ENCODE measurements at places on chromosomes 11 and 22.

DNA sequence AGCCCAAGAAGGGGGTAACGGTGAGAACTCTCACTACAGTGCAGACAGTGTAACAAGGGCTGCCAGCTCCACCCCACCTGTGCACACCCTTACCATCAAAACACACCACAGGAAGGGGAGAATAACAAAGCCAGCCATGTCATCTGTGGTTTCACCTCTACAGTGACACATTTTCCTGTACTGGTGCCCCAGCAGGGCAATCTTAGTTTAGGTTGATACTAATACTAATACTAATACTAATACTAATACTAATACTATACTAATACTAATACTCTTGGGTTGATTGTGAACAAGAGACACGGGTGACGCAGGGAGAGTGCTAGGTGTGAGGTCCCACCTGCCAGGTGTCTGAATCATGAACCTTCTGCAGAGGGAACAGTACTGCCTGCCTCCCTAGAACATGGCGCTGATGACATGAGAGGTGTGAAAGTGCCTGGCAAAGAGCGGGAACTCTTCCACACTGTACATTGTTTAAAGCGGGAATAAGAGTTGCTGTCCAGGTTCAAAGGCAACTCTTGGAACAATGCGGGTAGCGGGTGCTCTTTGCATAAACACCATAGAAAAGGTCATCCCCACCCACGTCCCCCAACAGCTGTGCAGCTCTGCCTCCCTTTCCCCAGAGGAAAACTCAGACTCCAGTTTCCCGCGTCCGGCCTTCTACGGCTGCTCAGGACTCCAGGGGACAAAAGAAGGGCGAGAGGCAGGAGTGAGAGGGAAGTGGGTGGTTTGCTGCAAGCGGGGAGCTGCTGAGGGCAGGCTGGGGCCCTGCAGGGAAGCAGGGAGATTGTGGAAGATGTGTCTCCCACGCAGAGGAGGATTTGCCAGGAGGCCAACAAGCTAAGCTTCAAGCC, 25.0 kb upstream of the TMPRSS4 start:
- no peak for DNase-seq

DNA sequence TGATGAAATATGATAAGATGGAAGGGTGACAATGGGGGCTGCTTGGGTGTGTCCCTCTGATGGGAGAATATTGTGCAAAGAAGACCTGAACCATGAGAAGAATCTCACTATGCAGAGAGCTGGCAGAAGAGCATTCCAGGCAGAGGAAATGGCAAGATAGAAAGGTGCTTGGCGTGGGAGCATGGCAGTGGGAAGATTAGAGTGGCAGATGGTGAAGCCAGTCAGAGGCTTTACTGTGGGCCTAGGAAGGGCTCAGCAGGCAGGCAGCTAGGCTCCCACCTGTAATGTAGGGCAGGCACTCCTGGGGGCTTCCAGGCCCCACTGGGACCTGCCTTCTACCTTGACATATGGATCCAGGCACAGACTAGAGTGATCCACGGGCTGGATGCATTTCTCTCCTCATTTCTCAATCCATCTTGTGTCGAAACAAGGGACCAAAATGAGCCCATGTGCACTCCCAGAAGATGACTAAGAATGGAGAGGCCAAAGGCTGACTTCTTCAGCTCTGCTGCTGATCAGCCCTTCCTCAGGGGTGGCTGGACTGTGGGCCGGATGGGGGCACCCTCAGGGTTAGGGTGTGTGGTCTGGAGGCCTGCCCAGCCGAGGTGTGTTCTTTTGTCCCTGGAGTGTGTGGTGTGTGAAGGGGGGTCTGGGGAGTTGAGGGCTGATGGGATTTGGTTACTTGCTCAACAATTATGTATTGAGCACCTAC, 88.3 kb downstream of the TSPAN18 start:
- no peak for DNase-seq

DNA sequence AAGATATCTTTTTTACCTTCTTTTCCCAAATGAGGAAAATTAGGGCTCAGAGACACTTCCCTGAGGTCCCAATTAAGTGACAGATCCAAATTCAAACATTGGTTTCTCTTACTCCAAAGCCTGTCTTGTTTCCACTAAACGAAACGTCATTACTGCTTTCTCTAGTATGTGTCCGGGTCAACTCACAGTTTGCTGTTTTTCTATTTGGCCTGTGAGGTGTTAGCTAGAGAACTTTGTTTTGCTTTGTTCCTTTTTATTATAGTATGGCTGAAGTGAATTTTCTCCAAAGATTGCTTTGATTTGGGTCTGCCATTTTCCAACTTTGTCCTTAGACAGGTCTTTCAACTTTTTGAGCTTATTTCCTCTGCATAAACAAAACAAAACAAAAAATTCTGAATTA, 179.6 kb downstream of the UVRAG start:
- DNase-seq: no peak

- no peak for DNase-seq
Measured at GRCh38 chr11:16902182-16902581, 112.0 kb downstream of the PLEKHA7 start.

GRCh38 chr22:19455033-19455432, 7.5 kb upstream of the C22orf39 start:
- DNase-seq: no peak
